ENCODE measurements at places on chromosomes 7 and 10.

- DNase-seq: no peak
These were observed 28.0 kb downstream of the SEPTIN7 start for GRCh38 chr7:35828817-35829216.

DNA sequence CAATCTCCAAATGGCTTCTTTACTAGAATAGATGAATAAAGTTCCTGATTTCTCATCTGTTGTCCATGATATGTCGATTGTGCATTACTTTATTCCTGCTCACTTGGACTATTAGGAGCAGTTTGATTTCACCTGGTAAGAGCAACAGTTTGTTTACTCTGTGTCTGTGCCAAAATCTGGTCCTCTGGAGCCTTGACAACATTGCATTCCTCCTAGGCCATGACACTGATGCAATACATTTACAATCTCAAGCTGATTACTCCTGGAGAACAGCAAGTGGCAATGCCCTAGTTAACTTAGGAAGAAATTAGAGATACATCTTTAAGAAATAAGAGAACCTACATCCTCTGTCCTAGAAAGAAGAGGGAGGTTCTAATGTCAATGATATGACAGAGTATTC is 71.8 kb downstream of the SGCE start:
- no peak for DNase-seq

DNA sequence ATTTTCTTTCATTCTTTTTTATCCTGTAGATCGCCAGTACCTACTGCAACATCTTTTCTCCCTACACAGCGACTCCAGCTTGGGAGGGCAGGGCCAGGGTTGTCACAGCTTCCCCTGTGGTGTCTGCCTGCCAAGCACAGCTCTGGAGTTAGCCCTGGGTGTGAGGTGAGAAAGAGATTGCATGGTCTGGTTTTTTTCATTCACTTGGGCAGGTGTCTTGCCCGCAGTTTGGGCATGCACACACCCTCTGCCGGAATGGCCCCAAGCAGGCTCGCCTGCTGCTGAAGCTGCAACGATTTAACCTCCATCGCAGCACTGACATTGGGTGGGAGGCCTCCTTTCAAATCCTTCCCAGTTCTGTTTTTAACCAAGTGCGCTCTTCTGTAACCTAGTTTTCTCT is 132.8 kb downstream of the WNT2 start:
- DNase-seq: no peak

DNA sequence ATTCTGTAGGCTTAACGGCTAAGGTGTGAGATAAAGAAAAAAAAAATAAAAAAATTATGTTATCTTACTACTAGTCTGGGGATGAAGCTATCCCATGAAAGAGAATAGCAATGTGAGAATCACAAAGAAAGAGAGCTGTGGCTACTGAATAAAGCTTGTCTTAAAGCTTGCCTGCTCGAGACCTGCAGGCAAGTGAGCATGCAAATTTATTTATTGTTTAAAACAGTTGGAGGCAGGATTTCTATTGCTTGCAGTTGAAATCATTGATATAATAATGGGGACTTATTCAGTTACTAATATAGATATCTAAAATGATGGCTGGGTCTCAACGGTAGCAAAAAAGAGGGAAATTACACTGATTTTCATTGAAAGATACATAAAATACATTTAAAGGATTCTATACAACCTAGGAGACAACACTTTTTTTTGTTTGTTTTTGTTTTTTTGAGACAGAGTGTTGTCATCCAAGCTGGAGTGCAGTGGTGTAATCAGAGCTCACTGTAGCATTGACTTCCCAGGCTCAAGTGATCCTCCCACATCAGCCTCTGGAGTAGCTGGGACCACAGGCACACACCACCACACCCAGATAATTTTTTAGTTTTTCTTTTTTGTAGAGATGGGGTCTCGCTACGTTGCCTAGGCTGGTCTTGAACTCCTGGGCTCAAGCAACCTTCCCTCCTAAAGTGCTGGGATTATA is 144.5 kb upstream of the FEZF1 start:
- DNase-seq: no peak

DNA sequence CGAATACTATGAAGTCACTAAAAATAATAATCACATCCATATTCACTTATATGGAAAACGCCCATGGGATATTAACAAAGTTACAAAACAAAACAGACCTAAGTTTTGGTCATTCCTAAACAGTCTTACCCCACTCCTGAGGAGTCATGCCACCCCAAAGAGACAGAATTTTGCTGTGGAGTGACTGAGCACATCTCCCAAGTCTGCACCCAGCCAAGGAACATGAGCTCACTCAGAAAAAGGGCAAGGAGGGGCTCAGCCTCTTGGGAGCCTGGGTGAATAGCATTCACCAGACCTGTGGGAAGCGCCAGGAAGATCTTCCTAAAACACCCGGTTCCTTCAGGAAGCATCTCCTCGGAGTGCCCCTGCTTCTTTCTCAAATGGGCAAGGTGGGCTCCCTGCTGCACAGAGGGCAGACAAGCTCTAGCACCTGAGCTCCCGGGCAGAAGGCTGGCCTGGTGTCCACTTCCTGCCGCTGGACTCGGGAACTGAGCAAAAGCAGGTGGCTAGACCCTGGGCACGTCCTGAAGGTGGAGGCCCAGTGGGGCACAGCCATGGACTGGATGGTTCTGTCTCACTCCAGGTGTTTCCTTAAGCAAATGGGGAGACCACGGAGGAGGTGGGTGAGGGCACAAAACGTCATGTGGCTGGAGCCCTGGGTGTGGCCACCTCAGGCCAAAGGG is 31.0 kb downstream of the TNS3 start:
- DNase-seq: no peak

- no peak for DNase-seq
These were observed 46.2 kb downstream of the KCNMA1 start for GRCh38 chr10:77591238-77591880.

DNA sequence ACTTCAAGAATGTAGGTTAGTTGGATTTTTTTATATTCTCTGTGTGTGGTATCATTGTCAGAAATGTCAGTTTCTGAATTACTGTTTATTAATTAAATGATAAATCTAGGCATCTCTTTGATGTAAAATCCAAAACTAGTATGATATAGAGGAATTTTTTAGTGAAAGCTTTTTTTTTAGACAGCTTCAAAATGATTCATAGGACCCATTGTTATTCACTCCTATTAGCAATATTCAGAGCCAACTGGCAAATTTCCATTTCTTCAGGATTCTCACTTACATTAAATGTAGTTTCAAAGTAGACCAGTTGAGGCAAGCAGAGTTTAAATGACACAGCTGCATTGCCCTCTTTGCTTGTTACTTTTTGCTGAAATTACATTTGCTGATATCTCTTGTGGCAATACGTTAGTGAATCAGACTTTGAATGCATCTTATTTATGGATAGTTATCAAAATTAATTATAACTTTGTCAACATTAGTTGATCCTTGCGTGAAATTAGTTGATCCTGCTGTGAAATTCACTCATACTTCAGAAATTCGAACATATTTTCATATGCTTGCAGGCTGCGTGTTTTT is 20.3 kb downstream of the ZNF277 start:
- no peak for DNase-seq

DNA sequence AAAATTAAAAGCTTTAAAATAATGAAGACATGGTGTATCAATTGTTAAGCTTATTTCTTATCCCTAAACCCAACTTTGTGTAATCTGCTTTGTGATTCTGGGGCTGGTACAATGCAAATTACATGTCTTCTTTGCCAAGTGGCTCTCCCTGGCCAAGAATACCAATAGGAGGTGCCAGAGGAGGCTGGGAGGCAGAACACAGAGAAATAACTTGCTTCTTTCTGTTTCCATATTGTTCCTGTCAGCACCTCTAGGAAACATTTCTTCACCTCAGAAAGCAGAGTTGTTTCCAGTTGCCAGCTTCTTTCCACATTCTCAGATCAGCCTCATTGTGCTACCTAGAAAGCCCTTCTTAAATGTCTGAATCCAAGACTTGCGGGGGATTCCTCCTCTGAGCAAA is 174.4 kb downstream of the MDFIC start:
- DNase-seq: no peak

GRCh38 chr10:118594392-118595063 is 920 bp downstream of the PRLHR start:
- DNase-seq: peak; percentile 49

DNA sequence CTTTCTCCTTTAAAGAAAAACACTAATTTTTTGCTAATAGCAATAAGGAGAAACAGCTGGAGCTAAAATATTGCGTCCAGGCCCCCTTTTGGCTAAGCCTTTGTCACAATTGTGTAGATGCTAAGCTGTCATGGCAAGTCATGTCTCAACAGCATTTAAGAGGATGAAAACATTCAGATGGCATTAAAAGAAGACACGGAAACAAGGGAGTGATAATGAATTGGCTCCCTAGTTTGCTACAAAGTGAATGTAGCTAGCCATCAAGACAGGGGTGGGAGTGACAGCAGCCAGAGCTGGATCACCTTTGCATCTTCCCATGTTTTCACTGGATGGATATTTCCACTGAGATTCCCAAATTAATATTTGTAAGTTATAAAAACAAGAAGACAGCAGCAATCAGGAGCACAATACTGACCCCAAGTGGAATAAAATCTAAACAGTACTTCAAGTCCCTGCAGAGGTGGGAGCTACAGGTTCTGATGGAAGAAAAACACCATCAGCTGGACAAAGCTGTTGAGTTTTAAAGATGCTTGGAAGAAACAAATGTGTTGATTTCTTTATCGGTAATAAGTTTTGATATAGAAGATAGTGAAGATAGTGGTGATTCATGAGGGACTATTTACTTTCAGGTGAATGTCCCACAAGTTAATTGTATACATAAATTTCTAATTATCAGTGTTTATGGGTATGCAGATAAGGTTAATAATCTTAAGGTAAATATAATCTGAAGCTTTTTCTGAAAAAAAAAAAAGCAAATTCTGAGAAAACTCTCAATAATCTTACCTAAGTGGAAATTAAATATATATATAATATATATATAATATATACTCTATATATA is 129.4 kb downstream of the SLC16A9 start:
- no peak for DNase-seq

GRCh38 chr10:97065128-97065527 is 120.6 kb downstream of the SLIT1 start:
- DNase-seq: no peak

DNA sequence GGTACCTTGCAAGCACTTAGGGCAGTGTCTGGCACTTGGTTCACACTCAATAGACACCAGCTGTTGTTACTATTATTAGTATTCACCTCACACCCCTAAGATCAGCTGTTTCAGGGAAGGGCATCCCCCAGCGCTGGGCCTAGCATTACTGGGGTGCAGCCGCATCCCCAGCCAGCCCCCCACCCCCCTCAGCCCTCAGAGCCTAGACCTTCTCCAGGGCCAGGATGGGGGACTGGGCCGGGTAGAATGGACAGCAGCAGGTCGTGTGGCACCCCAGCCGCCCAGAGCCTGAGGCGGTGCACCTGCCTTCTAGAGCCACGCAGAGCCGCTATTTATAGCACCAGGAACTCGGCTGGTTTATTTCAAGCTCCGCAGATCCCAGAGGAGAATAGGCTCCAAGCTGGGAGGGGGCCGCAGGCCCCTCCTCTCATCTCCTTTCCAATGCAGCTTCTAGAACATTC is 60.5 kb downstream of the GTF2IRD1 start:
- DNase-seq: no peak

Measured in activated CD8-positive, alpha-beta T cell treated with anti-CD3 and anti-CD28 coated beads for 36 hours (primary cell).